ENCODE measurements at places on chromosomes 1 and 21.

GRCh38 chr1:6614929-6615785 lies 1.6 kb downstream of the PHF13 start:
- DNase-seq = no peak

DNA sequence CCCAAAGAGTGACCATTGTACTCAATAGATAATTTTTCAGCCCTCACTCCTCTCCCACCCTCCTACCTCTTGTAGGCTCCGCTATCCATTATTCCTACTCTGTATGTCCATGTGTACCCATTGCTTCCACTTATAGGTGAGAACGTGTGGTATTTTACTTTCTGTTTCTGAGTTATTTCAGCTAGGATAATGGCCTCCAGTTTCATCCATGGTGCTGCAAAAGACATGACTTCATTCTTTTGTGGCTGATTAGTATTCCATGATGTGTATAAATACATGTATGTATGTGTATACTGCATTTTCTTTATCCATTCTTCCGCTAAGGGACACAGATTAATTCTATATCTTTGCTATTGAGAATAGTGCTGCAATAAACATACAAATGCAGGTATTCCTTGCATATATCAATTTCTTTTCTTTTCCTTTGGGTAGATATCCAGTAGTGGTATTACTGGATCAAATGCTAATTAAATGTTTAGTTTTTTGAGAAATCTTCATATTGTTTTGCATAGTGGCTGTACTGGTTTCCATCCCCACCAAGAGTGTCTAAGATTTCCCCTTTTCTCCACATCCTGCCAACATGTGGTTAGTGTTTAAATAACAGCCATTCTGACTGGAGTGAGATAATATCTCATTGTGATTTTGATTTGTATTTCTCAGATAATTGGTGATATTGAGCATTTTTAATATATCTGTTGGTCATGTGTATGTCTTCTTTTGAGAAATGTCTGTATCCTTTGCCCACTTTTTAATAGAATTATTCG lies 4.9 kb downstream of the LY9 start:
- no peak for DNase-seq

- DNase-seq = no peak
These were observed 34.1 kb upstream of the LHX4 start for GRCh38 chr1:180195916-180196315.

DNA sequence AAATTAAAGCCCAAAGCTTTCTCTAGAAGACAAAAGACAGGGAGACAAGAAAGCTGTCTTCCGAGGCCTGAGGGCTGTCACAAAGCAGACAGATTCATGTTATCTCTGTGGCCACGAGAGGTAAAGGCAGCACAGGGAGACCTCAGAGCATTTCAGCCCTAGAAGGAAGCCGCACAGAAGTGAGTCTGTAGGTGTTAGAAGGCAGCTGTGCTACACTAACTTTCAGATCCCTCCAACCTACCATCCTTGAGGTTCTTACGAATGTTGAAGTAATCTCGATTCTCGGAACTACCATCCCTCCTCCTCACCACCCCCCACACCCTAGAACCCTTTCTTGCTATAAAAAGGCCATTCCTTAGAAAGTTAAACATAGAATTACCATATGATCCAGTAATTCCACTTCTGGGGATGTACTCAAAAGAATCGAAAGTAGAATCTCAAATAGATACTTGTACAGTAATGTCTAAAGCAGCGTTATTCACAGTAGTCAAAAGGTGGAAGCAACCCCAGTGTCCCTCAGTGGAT lies 21.5 kb upstream of the LYST start:
- no peak for DNase-seq

GRCh38 chr1:6906783-6907182 lies 121.5 kb downstream of the CAMTA1 start:
- no peak for DNase-seq

GRCh38 chr21:32516756-32517649 lies 68.3 kb downstream of the TCP10L start:
- no peak for DNase-seq

DNA sequence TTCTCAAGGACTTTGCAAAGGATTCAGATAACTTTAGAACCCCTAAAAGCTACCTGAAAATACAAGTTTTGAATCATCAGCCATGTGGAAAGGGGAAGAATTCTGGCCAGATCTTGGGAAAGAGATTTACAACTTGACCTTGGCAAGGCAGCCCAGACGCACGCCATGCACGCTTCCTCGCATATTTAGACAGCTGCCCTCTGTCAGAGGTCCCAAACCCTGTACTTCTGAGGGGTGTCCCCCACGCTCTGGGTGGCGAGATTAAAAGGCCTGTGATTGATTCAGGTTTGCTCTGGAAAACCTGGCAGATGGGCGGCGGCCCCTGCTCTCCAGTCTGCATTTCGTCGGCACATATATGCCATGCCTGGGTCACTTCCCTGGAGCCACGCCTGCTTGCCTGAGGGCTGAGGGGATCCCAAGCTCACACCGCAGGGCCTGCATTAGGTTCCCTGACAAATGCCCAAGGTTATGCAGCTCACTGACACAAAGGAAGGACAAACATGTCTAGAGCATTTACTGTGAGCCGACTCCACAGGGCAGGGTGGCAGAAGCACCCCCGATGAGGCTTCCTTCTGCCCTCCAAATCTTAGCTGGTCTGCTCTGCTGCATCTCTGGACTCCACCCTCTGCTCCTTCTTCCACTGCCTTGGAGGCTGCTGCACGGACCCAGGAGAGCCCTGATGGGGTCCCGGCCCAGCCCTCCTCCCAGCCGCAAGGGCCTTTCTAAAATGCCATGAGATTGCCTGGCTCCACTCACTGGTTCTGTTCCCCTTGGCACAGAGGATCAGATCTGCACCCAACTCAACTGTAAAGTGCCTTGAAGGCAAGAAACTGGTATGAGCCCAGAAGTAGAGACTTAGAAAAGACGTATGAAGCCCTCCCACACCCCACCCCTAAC lies 103.9 kb downstream of the BCAR3 start:
- DNase-seq = no peak

GRCh38 chr1:184387476-184388318 lies 868 bp downstream of the C1orf21 start:
- DNase-seq = peak; percentile 40

GRCh38 chr1:216560527-216560926 lies 137.3 kb upstream of the USH2A start:
- no peak for DNase-seq

GRCh38 chr21:33380483-33380998 lies 22.7 kb upstream of the IFNGR2 start:
- peak; percentile 68 for DNase-seq

GRCh38 chr1:53176452-53177208 lies 20.0 kb upstream of the CPT2 start:
- DNase-seq = no peak

DNA sequence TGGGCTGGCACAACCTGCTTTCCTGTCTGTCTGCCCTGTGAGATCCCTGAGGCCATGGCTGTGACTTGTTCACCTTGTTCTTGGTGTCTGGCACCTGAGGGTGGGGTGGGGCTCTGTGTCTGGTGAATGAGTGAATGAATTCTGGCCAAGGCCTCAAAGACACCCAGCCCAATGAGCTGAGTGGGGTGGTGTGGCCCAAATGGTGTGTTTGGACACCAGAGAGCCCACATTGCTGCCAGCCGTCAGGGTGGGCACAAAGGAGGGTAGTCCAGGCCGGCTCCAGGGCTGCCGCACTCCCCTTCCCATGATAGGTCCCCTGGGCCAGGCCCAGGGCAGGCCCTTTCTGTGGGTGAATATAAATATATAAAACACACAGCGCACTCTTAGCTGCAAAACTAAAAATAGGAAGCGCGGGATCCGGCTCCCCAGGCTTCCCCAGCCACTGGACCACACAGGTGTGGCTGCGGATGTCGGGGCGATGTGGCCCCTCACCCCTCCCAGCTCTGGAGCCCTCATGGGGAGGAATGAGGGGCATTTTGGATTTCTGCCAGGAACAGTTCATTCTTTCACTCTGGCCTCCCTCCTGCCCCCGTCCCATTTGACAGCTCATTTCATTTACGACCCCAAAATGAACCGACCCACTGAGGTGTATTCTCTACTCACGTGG lies 33.3 kb downstream of the RUNX3 start:
- DNase-seq = no peak

GRCh38 chr1:230818367-230818766 lies 50.0 kb downstream of the C1orf198 start:
- DNase-seq = no peak

DNA sequence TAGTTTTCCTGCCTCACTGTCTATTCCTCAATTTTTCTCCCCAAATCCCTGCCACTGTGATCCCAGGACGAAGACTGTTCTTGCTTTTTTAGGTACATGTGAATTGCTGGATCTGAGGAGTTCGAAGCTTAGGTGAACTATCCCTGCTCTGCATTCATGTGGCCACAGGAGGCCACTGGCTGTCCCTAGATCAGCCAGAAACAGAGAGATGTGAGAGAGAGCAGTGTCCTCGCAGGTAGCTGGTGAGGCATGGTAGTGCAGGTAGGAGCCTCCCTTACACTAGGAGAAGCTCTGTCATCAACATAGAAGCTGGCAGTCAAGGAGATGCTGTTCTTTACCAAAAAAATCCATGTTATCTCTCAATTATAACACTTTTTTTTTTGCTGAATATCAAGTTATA lies 71.5 kb downstream of the USP24 start:
- DNase-seq = no peak

DNA sequence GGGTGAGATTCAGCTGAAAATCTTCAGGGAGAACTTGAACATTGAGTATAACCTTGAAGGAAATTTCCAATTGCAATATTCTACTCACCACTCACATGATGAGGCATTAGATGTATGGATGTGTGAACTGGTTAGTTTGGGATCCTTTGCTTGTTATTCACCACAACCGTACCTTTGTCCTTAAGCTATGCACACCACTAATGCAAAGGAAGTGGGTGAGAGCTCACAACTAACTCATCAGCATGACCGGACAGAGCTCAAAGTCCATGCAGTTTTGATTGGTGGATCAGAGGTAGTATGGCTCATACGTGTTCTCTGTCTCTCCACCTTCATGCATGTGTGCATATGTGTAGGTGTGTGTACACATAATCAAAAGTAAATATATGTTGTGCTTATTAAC lies 43.5 kb upstream of the MROH9 start:
- no peak for DNase-seq

DNA sequence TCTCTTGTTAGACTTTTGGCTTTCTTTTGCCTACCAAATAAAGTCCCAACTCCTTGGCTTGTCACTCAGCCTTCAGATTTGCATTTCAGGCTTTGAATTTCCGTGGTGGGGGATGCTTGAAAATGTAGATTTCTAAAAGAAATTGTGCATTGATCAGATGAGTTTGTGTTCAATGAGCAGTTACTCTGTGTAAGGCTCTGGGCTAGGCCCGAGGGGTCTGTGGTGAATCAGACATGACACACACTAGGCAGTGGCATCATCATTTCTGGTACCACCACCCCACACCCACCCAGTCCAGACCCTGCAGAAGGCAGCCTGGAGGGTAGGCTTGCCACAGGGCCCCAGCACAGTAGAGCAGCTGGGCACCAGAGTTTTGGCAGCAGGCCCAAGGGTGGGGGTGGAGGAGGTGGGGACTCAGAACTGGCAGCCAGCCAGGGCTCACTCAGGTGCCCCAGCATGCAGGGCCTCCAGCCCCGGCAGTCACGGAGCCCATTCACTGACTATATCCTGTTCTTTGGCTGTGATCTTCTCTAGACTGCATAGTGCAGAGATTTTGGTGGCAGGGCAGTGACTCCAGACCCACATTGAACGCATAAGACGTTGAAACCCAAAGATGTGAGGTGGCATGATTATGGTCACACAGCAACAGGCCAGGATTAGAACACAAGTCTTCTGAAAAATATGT lies 97.2 kb upstream of the ARTN start:
- DNase-seq = peak; percentile 50

GRCh38 chr1:48608882-48609281 lies 136.9 kb upstream of the SPATA6 start:
- no peak for DNase-seq

DNA sequence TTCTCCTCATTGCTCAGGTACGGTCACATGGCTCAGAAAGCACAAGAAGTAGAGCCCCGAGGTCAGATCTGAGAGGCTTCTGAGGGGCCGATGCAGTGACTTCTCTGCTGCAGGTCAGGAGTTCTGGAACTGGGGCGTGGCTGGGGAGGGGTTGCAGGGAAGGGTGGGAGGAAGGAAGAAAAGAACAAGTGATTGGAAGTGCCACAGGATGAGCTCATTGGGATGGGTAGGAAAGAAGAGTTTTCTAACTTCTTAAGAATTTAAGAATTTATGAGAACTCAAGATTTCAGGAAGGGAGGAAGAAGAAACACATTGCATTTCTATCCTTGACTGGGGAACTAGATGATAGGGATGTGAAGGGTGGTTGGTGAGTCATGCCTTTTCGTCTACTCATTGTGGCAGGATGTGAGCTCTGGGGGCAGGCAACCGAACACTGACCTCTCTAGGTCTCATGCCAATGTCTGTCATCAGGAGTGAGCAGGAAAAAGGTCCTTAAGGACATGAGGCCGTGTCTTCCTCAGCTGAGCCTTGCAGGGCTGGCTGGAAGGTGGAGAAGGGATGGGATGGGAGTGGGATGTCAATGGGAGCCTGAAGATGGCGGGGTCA lies 497 bp downstream of the FCRLB start:
- DNase-seq = no peak

GRCh38 chr1:19793360-19794046 lies 6.2 kb downstream of the TMCO4 start:
- no peak for DNase-seq

DNA sequence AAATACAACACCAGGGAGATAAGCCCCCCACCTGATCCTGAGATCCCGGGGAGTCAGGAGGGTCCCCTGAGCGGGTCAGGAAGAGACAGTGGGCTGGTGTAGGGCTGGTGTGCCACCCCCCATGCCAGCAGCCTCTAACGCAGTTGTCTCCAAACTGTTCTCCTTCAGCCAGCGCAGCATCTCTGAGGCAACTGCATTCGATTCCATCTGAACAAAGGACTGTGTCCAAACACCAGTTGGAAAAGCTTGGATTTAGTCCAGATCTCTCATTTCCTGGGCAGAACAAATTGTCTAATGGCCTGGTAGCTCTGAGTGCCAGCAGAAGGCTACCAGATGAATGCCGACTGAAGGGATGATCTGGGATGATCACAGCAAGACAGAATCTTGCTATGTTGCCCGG lies 44.1 kb upstream of the EIF4G3 start:
- no peak for DNase-seq

- no peak for DNase-seq
These were observed 35.7 kb upstream of the FAM163A start for GRCh38 chr1:179707406-179707805.

- DNase-seq = no peak
These were observed 223.4 kb downstream of the FMN2 start for GRCh38 chr1:240314845-240315801.

- DNase-seq = no peak
These were observed 1076.1 kb upstream of the NCAM2 start for GRCh38 chr21:19922122-19922521.

GRCh38 chr1:18642278-18643095 lies 11.8 kb downstream of the PAX7 start:
- DNase-seq = no peak

DNA sequence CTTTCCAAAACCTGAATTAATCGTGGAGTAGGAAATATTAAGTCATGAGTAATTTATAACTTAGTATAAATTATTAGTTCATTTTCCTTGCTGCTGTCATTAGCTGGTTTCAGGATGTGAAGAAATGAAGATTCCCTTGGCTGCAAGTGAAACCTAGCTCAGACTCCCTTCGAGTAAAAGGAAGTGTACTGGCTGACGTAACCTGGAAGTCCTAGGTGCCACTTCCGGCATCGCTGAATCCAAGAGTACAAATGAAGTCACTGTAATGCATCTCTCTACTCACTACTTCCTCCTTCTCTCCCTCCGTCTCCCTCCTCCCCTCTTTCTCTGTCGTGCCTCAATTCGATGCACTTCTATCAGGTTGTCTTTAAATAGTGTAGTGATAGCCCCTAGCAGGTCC lies 28.8 kb downstream of the ZP4 start:
- DNase-seq = no peak
